ENCODE measurements at places on chromosomes 5 and 9. TPM values are rescaled to one million over a fixed set of nuclear protein-coding genes. Genes with fewer than 3 reads are reported as not detected.

Gene ACTL7A
- total RNA-seq: not detected

Gene FBP1
- total RNA-seq: 0.46 TPM

Gene IFNA2
- not detected for total RNA-seq

Gene ZNF474
- total RNA-seq: not detected

Gene GLRA1
- total RNA-seq: not detected

Gene SLC34A3
- total RNA-seq: not detected

Gene SLC35D2
- total RNA-seq: 3.4 TPM

Gene SLC1A3
- 0.42 TPM for total RNA-seq

Gene RMND5B
- 28.0 TPM for total RNA-seq

Gene COL15A1
- 0.04 TPM for total RNA-seq

Gene NEURL1B
- total RNA-seq: 0.04 TPM

Gene BHMT
- total RNA-seq: not detected

Gene ZFP2
- total RNA-seq: 0.42 TPM

Gene AQP7
- not detected for total RNA-seq

Gene RETREG1
- 11.4 TPM for total RNA-seq

Gene TRPM3
- total RNA-seq: not detected

Gene NKD2
- 0.40 TPM for total RNA-seq

Gene LTC4S
- total RNA-seq: 0.65 TPM

Gene KCNMB1
- not detected for total RNA-seq

Gene COL5A1
- not detected for total RNA-seq

Gene KIF24
- 7.1 TPM for total RNA-seq

Gene ANXA6
- 480 TPM for total RNA-seq

Gene LCN9
- total RNA-seq: not detected

Gene C9orf40
- total RNA-seq: 20.7 TPM

Gene NSUN2
- 134 TPM for total RNA-seq

Gene CAMK2A
- not detected for total RNA-seq

Gene SETX
- total RNA-seq: 35.8 TPM

Gene PCDHGB7
- not detected for total RNA-seq

Gene SPINK13
- total RNA-seq: not detected

Gene PRRX2
- total RNA-seq: 0.63 TPM

Gene WNK2
- total RNA-seq: 0.55 TPM

Gene MARCOL
- total RNA-seq: not detected

Gene PFN3
- total RNA-seq: not detected

Gene PCDHAC2
- not detected for total RNA-seq

Gene OGN
- not detected for total RNA-seq

Gene MLANA
- total RNA-seq: not detected

Gene CATSPER3
- 0.17 TPM for total RNA-seq

Gene PCDHA4
- not detected for total RNA-seq

Gene FOXD4L3
- 0.10 TPM for total RNA-seq

Gene FCN2
- not detected for total RNA-seq

Gene SPATA6L
- total RNA-seq: 0.34 TPM

Gene TAF11L3
- not detected for total RNA-seq

Gene ABCA1
- total RNA-seq: 0.29 TPM

Gene PIP5K1B
- total RNA-seq: 2.3 TPM

Gene DNLZ
- 29.6 TPM for total RNA-seq

Gene IFNE
- not detected for total RNA-seq

Gene TNFSF15
- 0.29 TPM for total RNA-seq

Gene FAM200C
- 1.0 TPM for total RNA-seq

Gene FBLL1
- total RNA-seq: not detected

Gene SLCO4C1
- total RNA-seq: 0.11 TPM

Gene TBC1D9B
- 94.2 TPM for total RNA-seq

Gene SEC16A
- 78.7 TPM for total RNA-seq

Data from activated CD8-positive, alpha-beta memory T cell treated with anti-CD3 and anti-CD28 coated beads for 36 hours (primary cell).